ENCODE measurements at places on chromosomes 3 and 15. TPM values are rescaled to one million over a fixed set of nuclear protein-coding genes. Genes with fewer than 3 reads are reported as not detected.

RAB6B gene
- total RNA-seq = 3.3 TPM

NR1I2 gene
- total RNA-seq = under 0.01 TPM

C3orf20 gene
- not detected for total RNA-seq

FEZF2 gene
- not detected for total RNA-seq

MOBP gene
- not detected for total RNA-seq

PCNP gene
- 32.5 TPM for total RNA-seq

PCCB gene
- total RNA-seq = 50.0 TPM

SEMA3F gene
- 42.1 TPM for total RNA-seq

REC114 gene
- not detected for total RNA-seq

LDHAL6B gene
- total RNA-seq = not detected

All from mesangial cell (primary cell).